DMS79 (cell line): ENCODE measurements at places on chromosomes 1 and 21.

DNA sequence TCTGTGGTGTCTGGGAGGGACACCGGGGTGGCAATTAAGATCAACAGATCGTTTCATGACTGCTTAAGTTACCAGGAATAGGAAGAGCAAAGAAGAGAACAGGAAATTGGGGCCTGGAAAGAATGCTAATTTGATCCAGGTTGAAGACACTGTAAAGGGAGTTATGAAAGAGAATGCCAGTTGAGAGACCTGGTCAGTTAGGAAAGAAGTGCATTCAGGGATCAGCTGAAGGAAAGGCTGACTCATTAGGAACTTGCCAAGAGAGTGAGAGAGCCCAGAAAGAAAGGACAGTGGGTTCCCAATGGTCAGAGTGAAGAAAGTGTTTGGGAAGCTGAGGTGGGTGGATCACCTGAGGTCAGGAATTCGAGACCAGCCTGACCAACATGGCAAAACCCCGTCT lies 119.6 kb downstream of the UBE2U start:
- no peak for DNase-seq

DNA sequence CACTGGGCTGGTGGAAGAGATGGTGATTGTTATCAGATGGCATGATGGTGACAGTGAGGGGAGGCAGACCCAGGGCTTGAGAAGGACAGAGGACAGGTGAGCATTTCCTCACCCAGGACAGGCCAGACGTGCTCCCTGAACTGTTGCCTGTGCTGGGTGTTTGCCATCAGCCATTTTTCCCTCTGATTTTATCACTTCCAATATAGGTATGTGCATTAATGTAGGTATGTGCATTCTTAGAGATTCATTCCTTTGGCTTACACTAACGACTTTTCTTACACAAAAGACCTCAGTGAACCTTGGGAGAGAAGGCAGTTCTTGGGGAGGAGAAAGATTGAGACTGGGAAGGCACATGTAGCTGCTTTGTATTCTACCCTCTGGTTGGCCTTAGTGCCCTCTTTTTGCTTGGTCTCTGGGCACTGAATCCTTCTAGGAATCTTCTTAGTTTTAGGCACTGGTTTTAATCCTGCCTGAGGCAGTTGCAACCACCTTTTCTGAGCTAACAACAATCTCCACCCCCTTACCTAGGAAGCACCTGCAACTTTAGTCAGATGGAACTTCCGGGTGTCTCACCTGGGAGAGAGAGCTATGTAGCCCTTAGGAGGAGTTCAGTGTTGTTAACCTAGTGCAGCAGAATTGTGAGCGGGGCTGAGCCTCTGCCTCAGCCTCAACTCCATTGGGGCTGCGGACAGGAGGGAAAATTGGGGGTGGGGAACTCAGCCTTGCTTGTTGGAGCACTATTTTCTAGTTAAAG lies 30.9 kb downstream of the C1orf116 start:
- DNase-seq = no peak

DNA sequence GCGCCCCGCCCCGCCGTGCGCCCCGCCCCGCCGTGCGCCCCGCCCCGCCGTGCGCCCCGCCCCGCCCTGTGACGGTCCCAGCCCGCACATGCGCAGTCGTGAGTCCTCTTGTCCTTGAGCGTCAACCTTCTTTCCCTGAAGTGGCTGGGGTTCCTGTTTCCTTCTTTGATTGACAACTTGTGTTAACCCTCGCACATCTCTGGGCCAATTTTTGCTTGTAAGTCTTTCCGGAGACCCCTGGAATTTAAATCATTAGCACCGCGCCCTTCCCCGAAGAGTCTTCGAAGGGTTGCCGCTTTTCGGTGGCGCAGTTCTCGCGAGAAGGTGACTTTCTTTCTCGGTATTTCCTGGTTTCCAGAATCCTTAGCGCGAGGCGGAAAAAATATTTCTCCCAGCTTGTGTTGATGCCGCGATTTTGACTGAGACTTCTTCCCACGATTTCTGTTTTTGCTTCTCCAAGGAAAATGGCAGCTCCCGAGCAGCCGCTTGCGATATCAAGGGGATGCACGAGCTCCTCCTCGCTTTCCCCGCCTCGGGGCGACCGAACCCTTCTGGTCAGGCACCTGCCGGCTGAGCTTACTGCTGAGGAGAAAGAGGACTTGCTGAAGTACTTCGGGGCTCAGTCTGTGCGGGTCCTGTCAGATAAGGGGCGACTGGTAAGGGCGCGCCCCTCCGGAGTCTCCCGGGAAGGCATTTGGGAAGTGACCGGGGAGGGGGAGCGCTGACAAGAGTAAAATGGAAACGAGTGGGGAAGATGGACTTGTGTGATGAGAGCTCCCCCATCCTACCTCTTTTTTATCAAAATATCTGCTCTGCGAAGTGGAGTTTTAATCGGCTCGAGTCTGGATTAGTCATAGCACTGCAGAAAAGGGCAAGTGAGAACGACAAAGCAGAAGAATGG lies at the start of gene RNPC3:
TSS of gene RNPC3 (plus strand) at position 93 of the 901 bp plus-strand sequence. CDS start at position 465, 372 bp downstream.
- peak; percentile 71 for DNase-seq

GRCh38 chr1:55781944-55782482 lies 566.8 kb upstream of the USP24 start:
- DNase-seq = peak; percentile 4

GRCh38 chr1:233940908-233941307 lies 36.4 kb downstream of the SLC35F3 start:
- DNase-seq = no peak

DNA sequence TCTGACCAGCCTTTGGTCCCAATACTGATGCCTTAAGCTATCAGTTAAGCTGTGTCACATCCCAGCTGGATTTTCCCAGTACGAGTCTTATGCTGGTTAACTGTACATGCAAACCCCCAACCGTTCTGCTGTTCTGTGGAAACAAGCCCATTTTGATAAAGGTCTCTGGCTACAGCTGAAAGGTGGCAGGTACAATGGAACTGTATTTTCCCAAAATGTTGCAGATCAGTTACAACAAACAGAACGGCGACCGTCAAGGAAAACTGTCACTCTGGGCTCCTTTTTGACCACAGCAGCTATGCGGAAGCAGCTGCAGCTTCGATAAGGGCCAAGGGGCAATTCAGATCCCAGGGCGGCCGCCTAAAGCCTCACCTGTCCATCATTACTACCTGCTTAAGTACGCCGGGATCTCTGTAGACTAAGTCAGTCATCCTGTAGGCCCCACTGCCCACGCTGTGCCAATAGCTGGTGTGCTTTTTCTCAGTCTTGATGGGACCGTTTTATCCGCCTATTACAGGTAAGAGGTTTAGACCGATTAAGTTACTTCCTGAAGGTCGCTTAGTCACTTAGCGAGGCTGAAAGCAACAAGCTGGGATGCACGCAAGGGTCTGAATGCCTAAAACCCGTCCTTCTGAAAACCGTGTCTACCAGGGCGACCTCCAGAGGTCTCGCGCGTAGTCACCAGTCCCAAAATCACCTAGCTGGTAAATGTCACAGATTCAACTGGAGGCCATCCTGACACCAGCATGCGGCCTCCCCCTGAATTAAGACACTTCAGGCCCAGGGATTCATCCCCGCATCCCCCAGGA lies 11.1 kb upstream of the RAB42 start:
- peak; percentile 60 for DNase-seq

DNA sequence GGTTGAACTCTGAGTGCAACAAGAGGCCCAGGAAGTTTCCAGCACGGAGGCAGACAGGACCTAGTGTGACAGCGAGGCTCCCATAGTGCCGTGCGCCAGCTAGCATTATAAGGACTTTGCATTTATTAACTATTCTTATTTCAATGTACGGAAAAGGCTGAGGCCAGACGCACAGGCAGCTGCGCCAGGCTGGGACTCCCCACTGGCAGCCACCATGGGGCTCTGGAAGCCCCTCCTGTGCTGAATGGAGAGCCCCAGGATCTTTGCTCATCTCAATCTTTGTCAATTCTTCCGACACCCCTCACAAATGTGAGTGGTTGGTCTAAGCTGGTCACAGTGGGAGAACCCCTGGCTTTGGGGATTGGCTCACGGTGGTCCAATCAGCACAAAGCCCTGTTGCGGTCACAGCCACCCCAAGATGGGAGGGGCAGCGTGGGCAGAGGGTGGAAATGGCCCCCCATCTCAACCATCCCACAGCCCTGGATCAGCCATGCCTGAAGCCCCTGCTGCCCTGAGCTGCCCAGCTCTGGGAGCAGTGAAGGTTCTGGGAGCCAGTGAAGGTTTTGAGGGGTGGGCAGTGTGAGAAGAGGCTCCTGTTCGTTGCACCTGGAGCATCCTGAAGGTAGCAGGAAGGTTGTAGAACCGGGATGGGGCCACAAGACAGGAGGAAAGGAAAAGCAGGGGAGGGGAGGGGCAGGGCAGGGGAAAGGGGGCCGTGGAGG lies 59.5 kb upstream of the ADARB1 start:
- DNase-seq = no peak

- no peak for DNase-seq
These were observed 19.8 kb upstream of the SARS1 start for GRCh38 chr1:109193653-109194590.
